ENCODE measurements at places on chromosomes 5 and 9. TPM values are rescaled to one million over a fixed set of nuclear protein-coding genes. Genes with fewer than 3 reads are reported as not detected.

- peak overlapping the region; percentile 82 for H3K4me3 ChIP-seq
- peak; percentile 90 for DNase-seq
- H3K27me3 ChIP-seq = no peaks in the 10 kb centered on the region
- H3K4me1 ChIP-seq = peaks cover 16% of the 10 kb centered on the region
These were observed 3.1 kb downstream of the IER5L start for GRCh38 chr9:129174724-129175514.

DNA sequence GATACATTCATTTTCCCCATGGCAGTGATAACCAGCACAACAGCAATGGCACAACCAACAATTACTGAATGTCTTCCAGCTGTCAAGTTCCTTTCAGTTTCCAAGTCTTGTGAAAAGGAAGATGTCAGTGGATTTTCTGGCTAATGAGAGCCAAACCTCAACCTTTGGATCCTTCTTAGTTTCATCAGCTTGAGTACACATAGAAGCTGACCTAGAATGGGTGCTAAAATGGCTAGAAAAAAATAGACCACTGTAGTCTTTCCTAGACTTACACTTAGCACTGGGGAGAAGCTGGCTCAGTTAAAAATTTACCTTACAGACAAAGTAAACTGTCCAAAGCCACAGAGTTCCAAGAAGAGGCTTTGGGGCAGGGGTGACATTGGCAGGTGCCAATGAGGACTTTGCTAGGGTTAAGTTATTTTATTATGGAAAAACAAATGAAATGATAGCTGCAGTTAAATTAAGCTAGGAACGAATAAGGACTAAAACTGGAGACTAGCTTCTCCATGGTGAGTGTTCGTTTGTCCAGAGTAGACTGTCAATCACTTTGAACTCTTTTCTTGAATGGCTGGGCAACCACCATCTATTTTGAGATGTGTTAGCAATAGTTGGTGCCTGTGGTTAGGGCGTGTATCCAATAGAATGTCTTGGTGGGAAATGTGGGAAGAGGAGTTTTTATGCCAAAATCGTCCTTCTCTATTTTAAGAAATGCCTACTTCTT lies 25.9 kb upstream of the TXN start:
- no peak for DNase-seq
- no peak overlapping the region for H3K27ac ChIP-seq
- H3K27me3 ChIP-seq = no peaks in the 10 kb centered on the region
- no peak overlapping the region for H3K4me3 ChIP-seq
- no peaks in the 10 kb centered on the region for H3K36me3 ChIP-seq

DNA sequence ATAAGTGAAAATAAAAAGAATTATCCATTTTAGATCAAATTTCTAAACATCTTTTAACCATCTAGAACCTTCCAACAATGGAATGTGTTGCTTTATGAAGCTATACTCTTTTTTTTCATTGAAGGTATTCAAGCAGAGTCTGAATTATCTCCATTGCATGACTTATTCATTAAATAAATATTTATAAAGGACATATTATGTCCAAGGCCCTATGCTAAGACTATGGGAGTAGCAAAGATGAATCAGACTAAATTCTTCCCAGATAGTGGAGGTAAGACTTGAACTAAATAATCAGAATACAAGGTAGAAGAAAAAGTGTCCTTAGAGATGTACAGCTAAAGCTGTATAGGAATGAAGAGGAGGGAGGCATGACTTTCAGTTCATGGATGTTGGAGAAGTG lies 215.5 kb upstream of the RGMB start:
- no peak overlapping the region for H3K27ac ChIP-seq
- no peak for DNase-seq
- no peaks in the 10 kb centered on the region for H3K36me3 ChIP-seq
- H3K4me3 ChIP-seq = no peak overlapping the region

GRCh38 chr5:30802961-30803705 lies 390.4 kb upstream of the CDH6 start:
- no peaks in the 10 kb centered on the region for H3K27me3 ChIP-seq
- no peak overlapping the region for H3K4me3 ChIP-seq
- no peak overlapping the region for H3K27ac ChIP-seq
- no peak for DNase-seq

DNA sequence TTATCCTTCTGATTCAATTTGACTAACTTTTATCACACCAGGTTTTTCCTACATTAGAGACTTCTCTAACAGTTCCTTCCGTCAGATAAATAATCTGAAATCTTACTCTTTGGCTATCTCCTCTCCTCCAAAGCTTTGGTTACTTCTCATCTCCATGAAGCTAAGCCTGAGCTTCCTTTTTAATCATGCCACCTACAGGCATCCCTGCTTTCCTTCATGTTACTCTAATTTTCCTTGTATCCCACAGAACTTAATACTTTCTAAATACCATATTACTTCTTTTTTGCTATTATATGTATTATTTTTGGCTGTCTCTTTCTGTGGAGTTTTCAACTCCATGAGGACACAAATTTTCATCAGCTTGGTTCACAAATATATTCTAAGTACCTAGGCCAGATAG lies 49.7 kb downstream of the C9 start:
- H3K36me3 ChIP-seq = no peaks in the 10 kb centered on the region
- no peak for DNase-seq
- H3K27ac ChIP-seq = no peak overlapping the region
- no peaks in the 10 kb centered on the region for H3K27me3 ChIP-seq
- H3K4me3 ChIP-seq = no peak overlapping the region

- no peak overlapping the region for H3K27ac ChIP-seq
- H3K4me3 ChIP-seq = no peak overlapping the region
- H3K27me3 ChIP-seq = no peaks in the 10 kb centered on the region
- H3K4me1 ChIP-seq = peaks cover 6% of the 10 kb centered on the region
These were observed 20.6 kb downstream of the SLC38A9 start for GRCh38 chr5:55691265-55692105.

The NIM1K gene
- total RNA-seq = 5.8 TPM

The PCDHGB7 gene
- 7.0 TPM for total RNA-seq

The IRX4 gene
- total RNA-seq = not detected

The BTNL3 gene
- 0.61 TPM for total RNA-seq

DNA sequence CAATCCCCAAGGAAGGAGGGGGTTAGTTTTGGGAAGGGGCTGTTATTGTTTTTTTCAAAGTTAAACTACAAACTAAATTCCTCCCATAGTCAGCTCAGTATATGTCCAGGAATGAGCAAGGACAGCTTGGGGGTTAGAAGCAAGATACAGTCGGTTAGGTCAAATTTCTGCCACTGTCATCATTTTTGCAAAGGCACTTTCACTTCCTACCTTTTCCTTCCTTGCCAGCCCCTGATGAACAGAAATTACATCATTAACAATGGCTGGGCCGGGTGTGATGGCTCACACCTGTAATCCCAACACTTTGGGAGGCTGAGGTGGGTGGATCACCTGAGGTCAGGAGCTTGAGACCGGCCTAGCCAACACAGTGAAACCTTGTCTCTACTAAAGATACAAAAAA lies 51.5 kb upstream of the HRH2 start:
- H3K27me3 ChIP-seq = no peaks in the 10 kb centered on the region
- H3K36me3 ChIP-seq = no peaks in the 10 kb centered on the region

The NR5A1 gene
- not detected for total RNA-seq

DNA sequence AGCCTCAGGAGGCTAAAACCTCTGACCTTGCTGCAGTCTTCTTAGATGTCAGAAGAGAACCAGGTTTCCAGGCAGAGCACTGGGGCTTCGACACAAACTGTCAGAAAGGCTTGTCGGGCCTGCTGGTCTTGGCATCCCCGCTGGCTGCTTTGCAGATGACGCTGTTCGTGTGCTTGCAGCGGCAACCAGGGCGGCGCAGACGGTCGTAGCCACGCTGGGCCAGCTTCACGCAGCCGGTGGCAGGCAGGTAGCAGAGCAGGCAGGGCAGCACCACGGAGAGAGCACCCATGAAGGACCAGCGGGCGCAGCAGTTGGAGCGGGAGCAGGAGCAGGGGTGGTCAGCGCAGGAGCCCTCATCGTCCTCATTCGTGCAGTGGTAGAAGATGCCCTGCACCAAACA lies 10.7 kb downstream of the SPRY4 start:
- peaks cover 3% of the 10 kb centered on the region for H3K36me3 ChIP-seq
- no peaks in the 10 kb centered on the region for H3K27me3 ChIP-seq
- no peak overlapping the region for H3K4me3 ChIP-seq

- DNase-seq = no peak
- H3K4me3 ChIP-seq = no peak overlapping the region
- no peaks in the 10 kb centered on the region for H3K4me1 ChIP-seq
- no peak overlapping the region for H3K27ac ChIP-seq
These were observed 237.5 kb upstream of the ADRA1B start for GRCh38 chr5:159678657-159679392.

DNA sequence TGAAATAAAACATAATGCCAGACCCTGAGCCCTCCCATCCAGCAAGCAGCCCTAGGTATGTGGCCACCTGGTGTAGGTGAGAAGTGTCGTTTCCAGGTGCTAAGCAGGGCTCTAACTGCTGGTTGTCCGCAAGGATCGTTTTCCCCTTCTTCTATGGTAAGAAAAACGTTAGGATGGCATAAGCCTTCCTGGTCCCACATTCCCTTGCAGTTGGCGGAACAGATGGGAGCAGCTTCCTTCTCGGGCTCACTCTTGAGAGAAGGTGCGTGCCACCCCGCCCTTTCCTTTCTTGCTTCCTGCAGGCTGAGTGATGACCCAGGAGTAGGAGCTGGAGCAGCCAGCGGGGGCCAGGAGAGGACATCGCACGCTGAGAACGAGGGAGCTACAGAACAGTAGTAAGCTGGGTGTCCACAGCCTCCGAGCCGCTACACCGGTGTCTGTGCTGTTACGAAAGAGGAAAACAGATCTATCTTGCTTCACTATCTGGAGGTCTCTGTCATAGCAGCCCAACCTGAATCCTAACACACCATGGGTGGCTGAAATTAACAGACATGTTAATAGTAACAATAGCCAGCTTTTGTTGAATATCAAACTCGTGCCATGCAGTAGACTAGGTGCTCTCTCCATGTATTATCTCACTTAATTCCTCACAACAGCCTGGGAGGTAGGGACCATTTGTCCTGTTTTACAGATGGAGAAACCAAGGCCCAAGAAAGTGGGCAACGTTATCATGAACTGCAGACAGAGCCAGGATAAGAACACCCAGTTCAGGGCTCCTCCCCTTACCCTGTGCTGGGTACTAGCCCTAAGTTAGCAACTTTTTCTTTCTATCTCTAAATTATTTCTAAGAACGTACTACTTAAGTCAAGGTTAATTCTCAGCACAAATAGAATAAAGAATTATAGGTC lies 139.8 kb downstream of the COL23A1 start:
- no peak overlapping the region for H3K27ac ChIP-seq
- peak; percentile 38 for DNase-seq
- no peaks in the 10 kb centered on the region for H3K36me3 ChIP-seq
- H3K27me3 ChIP-seq = no peaks in the 10 kb centered on the region
- no peaks in the 10 kb centered on the region for H3K4me1 ChIP-seq
- no peak overlapping the region for H3K4me3 ChIP-seq

The NEURL1B gene
- 7.8 TPM for total RNA-seq

GRCh38 chr5:127969651-127970050 lies 113.9 kb upstream of the SLC12A2 start:
- no peaks in the 10 kb centered on the region for H3K36me3 ChIP-seq
- DNase-seq = no peak
- no peak overlapping the region for H3K27ac ChIP-seq
- no peaks in the 10 kb centered on the region for H3K27me3 ChIP-seq

The SIMC1 gene
- total RNA-seq = 13.6 TPM
